ENCODE measurements at places on chromosomes 2 and 18. TPM values are rescaled to one million over a fixed set of nuclear protein-coding genes. Genes with fewer than 3 reads are reported as not detected.
A peak's percentile ranks its signal among the peaks of the same experiment; 100 is the strongest.

GRCh38 chr2:169439900-169440299 lies 39.4 kb upstream of the BBS5 start:
- DNase-seq, result no peak

GRCh38 chr2:16691261-16691660 lies 25.6 kb upstream of the CYRIA start:
- DNase-seq, result no peak

GRCh38 chr2:241263061-241263460 lies 52.4 kb downstream of the HDLBP start:
- DNase-seq, result no peak

Gene ALK
- 0.37 TPM for total RNA-seq

DNA sequence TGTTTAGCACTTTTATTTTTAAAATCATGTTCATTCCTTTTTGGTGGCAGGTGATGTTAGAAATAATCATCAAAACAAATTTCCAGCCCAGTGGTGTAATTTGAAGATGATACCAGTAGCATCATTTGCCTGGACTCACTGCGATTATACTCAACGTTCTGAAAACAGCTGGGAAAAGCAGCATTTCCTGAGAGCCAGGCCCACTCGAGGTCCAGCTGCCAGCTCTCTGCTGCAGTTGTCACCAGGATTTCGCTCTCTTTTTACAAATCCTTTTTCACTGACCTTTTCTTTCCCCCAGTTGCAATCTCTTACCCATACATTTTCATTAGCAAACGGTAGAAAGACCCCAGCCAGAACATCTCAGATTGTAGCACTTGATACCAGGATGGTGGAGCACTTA lies 110.6 kb upstream of the LYPD1 start:
- no peak for DNase-seq

GRCh38 chr2:223101340-223102039 lies 49.5 kb downstream of the KCNE4 start:
- DNase-seq, result peak; percentile 51

DNA sequence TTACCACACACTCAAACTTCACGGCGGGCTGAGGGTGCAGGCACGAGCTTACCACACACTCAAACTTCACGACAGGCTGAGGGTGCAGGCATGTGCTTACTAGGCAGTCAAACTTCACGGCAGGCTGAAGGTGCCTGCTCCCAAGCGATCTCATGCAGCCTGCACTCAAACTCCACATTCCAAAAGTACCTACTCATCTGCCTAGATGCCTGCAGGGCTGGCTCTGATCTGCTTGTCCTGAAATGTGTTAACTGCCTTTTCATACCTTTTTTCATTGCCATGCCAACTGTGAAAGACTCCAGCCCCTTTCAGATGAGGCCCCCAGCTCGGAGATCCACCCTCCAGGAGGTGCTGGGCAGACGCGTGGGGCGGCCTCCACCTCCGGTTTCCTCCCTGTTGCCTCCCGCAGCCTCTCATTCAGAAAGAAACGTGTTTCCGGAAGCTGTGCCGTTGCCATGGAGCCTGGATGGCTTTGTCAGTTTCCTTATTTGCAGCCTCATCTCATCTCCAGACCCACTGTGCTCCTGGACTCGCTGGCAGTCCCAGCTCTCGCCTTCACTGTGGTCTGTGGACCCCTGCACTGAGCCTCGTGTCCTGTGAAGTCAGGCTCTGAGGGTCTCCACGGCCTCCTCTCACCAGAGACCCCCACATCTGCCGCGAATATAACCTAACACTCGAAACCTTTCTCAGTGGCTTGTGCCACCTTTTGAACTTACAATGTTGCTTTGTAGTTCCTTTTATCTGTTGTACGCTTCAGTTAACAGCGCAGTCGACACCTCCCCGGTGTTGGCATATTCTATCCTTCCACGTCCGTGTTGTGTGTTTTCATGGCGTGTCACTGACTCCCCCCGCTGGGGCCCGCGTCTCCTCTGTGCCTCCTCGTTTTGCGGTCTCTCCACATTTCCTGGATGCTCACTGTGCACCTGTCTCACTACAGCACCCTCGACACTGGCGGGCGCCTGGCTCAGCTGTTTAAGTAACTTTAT lies 106.1 kb upstream of the ALKAL2 start:
- peak; percentile 93 for DNase-seq

DNA sequence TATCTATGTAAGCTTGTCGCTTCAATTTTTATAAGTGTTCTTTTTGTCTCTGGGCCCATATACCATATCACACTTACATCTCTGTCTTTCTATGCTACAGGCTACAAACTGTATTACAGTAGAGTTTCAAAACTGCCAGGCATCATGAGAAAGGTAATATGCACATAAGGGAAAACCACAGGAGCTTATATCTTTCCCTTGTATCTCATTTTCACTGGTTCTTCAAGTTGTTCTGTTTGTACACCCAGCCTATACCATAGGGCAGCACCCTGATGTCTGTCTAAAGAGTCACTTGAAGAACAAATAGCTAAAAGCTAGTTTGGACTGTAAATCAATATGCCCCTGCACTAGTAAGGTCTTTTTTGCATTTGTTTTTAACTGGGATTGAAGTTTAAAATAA lies 366.7 kb downstream of the FIGN start:
- no peak for DNase-seq

DNA sequence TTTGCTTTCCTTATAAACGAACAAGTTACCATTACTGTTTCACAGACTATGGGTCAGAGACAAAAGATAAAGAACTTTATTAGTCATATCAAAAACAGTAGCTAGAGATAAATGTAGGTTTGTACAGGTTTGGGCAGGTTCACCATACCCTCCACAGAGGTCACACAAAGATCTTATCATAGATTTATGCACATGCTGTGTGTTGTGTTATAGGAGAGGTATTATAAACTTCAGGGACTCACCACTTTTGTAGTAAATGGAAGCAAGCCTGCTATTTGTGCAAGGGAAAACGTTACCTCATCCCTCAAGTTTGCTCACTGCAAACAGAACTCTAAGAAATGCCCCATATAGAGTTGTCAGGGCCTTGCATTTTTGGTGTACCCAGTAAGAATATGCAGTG lies 584.5 kb upstream of the LRRTM1 start:
- DNase-seq, result no peak

GRCh38 chr2:45323344-45323743 lies 287.7 kb downstream of the SRBD1 start:
- DNase-seq, result no peak

- DNase-seq, result no peak
Observed at GRCh38 chr2:26184555-26185303, 11.8 kb downstream of the GAREM2 start.

DNA sequence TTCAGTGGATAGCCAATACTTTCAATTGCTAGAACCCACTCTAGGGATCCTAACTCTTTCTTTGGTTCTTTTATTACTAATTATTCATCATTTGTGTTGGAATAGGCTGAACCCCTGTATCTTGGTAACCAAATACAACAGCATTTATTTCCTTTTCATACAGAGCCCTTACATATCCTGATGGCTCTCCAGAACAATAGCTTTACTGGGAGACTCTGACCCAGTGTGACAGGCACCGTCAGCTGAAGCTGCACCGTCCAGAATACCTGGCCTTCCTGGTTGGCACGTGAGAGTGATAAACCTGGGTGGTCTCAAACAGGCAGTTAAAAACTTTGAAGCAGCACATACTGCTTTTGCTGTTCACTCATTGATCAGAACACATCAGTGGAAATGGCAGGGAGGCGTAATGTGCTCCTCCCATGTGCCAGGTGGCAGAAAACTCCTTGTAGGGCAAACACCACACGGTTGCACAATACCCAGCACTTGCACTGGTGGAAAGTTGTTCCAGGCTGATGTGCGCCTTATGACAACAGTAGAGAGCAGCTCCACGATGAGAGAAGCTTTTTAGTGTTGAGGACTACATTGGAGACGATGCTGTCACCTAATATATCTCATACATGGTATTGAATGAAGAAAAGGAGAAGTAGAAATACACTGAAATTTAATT lies 456.2 kb downstream of the PARD3B start:
- DNase-seq, result no peak

DNA sequence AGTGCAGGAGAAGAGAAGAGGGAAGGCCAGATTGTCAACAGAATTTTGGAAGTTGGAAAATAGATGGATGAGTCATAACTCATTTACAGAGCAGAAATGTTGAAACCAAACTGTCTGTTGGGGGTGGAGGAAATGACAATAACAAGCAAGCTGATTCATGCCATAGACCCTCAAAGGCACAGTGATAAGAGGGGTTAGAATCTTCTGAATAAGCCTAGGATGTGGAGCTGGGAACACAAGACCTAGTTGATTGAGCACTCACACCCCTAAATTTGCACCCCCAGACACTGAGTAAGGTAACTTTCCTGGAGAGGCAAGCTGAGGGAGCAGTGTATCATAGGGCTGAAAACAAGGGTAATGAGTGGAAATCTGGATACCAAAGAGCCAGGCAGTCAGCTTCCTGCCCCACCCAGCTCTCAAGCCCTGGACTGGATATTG lies 141.4 kb downstream of the SCG2 start:
- DNase-seq, result peak; percentile 80

Gene LYG1
- 0.96 TPM for total RNA-seq

DNA sequence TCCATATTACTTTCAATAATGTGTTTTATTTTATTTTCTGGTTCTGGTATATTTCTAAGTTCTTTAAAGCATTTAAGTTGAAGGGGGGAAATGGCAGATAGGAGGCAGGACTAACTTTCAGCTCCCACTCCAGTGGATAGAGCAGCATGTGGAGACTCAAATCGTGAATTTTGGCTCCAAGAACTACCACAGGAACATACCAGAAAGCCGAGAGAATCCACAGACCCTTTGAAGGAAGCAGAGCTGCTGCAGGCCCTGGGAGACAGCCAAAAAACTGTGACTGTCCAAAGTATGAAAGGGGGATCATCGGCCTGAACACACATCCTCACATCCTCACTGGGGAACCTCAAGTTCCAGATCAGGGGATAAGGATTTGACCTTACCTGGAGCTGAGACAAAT lies 207.6 kb upstream of the VWC2L start:
- no peak for DNase-seq

DNA sequence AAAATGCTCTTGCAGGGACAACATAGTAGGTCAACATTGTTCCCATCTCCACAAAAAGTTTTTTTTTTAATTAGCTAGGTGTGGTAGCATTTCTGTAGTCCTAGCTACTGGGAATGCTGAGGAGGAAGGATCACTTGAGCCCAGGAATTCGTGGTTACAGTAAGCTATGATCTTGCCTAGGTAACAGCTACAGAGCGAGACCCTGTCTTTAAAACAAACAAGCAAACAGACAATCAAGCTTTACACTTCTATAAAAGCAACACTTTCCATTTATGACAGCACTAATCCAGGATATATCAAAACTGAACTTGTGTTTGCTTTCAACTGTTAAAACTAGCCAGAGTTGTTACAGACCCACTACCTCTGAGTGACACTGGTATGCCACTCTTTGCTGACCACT lies 12.0 kb downstream of the UGT1A3 start:
- DNase-seq, result no peak

GRCh38 chr2:96977631-96978195 lies 8.7 kb downstream of the FAM178B start:
- peak; percentile 70 for DNase-seq

DNA sequence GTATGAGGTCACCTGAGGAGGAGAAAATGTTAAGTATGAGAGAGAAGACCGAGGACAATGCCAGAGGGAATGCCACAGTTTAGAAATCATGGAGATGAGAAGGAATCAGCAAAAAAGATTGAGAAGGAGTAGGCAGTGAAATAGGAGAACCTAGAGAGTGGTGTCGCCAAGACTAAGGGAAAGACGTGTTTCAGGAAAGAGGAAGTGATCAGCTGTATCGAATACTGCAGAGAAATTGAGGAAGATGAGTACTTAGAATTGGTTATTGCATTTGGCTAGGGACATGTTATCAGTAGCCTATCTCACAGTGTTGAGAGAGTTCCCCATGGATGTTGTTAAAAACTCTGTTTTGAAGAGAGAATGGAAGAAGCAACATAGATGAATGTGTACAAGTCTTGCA lies 112.3 kb downstream of the GALNT1 start:
- no peak for DNase-seq

Gene SIGLEC15
- 8.6 TPM for total RNA-seq

DNA sequence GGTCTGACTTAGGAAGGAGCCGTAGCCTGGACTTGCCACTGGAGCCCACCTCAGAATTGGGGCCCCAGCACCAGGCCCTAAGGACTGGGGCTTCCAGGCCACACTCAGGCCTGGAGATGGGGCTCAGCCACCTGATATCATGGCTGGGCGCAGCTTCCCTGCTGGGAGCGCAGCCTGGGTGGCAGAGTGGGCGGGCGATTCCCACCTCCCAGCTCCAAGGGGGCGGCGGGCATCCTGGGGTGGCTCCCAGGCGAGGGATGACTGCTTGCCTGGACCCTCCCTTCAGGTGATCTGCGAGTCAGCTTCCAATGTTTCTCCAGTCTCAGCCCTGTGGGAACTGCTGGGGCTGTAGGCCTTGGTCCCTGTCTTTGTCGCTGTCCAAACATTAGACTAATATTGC lies 20.1 kb downstream of the GPR35 start:
- DNase-seq, result no peak

Gene SATB2
- 7.8 TPM for total RNA-seq

DNA sequence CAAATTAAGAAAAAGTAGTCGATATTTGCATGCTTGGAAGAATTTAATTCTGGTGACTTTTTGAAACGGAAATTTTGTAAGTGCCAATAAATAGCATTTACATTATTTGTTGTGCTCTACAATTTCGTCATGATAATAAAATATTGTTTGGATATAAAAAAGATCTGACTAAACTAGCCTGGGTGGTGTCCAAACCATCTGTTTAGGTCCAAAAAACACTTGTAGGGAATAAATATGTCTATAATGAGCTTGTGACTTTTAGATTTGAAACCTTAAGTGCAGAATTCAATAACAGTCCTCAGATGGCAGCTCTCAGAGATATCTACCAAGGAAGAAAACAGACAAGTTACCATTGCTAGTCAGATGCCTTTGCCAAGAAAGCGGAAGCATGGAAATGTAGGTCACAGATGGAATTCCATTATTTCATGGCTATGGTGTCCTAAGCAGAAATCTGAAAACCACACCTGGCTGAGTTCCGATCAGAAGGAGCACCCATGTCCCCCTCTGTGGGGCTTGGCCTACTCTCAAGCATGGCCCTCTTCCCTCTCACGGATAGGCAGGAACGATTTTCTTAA lies 731.1 kb downstream of the RNF144A start:
- DNase-seq, result no peak

Gene STARD6
- not detected for total RNA-seq

GRCh38 chr2:30024281-30024680 lies 102.9 kb upstream of the ALK start:
- DNase-seq, result no peak

GRCh38 chr2:29449499-29449898 lies 334.3 kb downstream of the CLIP4 start:
- no peak for DNase-seq

DNA sequence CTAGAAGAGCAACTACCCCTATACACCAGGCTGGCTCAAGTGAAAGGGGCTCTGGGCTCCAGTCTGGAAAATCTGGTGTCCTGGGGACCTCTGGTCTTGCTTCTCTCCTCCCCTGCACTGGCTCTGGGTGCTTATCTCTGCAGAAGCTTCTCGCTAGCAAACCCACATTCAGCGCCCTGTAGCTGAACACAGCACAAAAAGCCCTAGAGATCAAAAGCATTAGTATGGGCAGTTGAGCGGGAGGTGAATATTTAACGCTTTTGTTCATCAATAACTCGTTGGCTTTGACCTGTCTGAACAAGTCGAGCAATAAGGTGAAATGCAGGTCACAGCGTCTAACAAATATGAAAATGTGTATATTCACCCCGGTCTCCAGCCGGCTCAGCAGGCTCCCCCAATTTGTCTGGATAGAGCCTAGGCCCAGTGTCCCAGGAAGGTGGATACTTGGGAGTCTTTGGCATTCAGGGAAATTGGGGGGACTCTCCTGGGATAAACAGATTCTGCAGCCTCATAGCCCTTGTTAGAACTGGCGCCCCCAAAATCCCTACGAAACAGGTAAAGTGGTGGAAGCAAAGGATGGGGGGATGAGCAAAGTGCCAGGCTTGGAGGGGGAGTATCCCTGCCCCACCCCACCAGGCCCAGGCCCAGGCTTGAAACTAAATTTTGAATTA lies 2.5 kb upstream of the HOXD4 start:
- DNase-seq, result no peak
